ENCODE measurements at places on chromosomes 12 and 14.

DNA sequence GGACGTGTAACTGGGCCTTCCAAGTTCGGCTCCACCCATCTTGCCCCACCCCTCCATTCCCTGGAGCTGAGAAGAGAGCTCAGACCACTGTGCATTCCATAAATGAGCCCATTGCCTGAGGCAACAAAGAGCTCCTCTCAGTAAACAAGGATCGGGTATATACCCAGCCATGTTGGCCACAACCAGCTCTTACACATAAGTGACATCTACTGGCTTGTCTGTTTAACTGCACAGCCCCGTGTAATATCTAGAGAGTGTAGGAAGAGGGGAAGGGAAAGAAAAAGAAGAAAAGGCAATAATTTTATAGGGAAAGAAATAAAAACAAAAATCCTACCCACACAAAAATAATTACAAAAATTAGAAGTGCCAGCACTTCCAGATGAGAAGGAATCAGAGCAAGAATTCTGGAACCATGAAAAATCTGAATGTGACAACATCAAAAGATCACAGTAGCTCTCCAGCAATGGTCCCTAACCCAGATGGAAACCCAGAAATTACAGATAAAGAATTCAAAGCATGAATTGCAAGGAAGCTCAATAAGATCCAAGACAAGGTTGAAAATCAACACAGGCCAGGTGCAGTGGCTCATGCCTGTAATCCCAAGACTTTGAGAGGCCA is 308.1 kb downstream of the RPAP3 start:
- DNase-seq: no peak

GRCh38 chr12:50923361-50924130 is 28.8 kb upstream of the HIGD1C start:
- DNase-seq: no peak

GRCh38 chr12:124286414-124286813 is 8.5 kb upstream of the RFLNA start:
- DNase-seq: no peak

DNA sequence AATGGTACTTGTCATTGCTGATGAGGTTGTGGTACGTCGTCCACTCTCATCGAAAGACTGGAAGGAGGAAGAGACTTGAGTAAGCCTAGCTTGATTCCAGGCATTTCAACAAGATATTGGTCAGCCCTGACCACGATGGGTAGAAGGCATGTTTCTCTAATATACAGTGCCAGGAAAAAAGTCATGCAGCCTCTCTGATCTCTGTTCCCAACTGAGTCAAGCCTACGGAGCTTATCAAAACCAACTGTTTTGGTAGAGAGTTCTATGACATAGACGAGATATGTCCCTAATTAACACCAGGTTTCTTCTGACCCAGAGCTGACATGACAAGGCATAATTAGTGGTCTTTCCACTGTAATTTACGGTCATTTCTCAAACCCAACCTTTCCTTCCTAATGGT is 58.5 kb downstream of the NIN start:
- no peak for DNase-seq

GRCh38 chr12:107632246-107632645 is 53.4 kb upstream of the PWP1 start:
- no peak for DNase-seq

GRCh38 chr14:22977434-22977683 is 5.0 kb downstream of the AJUBA start:
- no peak for DNase-seq

DNA sequence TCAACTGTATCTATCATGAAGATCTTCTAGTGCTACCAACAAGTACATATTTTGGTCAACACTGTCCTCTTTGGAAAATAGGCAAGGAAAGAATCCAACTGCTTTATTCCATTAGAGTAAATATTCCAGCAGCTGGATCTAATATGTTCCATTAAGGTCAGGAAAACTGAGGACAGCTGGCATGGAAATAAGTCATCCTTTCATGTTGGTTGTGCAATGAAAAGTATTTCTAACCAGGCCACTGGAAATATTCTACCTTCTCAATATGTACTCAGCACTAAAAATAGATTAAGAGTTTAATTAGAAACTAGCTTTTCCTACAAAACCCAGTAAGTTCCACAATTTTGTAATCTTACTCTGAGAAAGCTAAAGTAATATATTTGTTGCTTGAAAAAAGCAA is 19.6 kb downstream of the HIGD1C start:
- no peak for DNase-seq

DNA sequence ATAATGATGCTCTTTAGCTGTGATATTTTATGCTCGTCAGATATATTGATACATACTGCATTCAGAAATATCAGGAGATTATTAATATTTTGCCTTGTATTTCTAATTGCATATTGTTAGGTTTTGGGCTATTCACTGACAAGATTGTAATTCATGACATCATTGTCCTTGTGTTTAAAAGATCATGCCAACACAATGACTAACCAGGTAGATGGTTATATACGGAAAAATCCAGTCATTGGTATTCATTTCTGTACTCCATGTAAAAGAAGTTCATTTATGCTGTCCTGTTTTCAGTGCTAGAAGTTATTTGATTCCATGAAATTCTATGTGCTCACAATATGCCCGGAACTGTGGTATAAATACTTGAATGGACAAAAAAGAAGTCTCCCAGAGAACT is 107.5 kb downstream of the KITLG start:
- DNase-seq: no peak

- no peak for DNase-seq
Observed at GRCh38 chr12:39824505-39825212, 205.1 kb upstream of the ABCD2 start.

DNA sequence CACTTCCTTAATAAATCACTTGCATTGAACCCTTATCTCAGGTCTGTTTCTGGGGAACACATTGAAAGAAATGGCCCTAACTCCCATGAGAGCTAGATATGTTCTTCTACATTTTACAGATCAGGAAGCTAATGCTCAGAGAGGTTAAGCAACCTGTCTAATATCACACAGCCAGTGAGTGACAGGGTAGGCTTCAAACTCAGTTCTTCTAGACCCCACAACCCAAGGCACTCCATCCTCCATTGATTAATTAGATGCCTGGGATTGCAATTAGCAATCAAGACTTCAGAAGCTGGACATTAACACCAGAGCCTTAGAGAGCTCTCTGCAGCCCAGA is 59.8 kb downstream of the C14orf132 start:
- no peak for DNase-seq

Measured in stimulated activated CD4-positive, alpha-beta T cell treated with anti-CD3 and anti-CD28 coated beads, Interleukin-15, amount 100 ng/mL, for 1 hour (primary cell).